Breast epithelium (tissue), 4 donors: ENCODE measurements at places on chromosomes 11 and 22. TPM values are rescaled to one million over a fixed set of nuclear protein-coding genes. Genes with fewer than 3 reads are reported as not detected.

DNA sequence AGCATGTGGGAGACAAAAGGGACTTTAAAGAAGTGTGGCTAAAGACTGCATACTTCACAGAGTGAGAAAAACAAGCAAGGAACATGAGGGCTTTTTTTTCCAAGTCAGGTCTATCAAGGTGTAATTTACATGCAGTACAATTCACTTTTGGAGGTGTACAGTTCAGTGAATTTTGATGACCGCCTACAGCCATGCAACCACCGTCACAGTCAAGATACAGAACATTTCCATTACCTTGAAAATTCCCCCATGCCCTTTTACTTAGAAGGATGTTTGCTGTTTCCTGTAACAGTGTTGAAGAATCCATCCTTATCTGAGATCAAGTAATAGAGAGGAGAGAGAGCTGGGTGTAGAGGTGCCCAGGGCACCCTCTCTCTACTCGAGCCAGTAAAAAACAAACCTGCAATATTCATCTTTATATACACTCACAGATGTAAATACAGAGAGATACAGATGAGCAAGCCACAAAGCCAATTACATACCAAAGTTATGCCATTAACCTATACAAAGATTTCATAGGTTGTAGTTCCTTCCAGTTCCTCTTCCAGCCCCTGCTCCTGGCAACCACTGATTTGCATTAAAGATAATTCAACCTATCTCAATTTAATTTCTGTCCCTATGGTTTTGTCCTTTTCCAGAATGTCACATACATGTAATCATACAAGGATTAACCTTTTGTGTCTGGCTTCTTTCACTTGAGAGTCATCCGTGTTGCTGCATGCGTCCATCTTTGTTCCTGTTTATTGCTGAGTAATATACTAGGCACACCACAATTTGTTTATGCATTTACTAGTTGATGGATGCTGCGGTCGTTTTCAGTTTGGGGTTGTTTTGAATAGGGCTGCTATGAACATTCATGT lies 35.0 kb upstream of the RASD2 start:
- no peaks in the 10 kb centered on the region for H3K27me3 ChIP-seq
- H3K4me3 ChIP-seq, result no peak overlapping the region
- H3K27ac ChIP-seq, result peak overlapping the region; percentile 48
- no peaks in the 10 kb centered on the region for H3K4me1 ChIP-seq

- no peak overlapping the region for H3K27ac ChIP-seq
- peaks cover 9% of the 10 kb centered on the region for H3K36me3 ChIP-seq
- H3K4me1 ChIP-seq, result no peaks in the 10 kb centered on the region
- no peaks in the 10 kb centered on the region for H3K27me3 ChIP-seq
- no peak for DNase-seq
Measured at GRCh38 chr22:41880653-41881052, 34.2 kb downstream of the SHISA8 start.

- no peaks in the 10 kb centered on the region for H3K4me1 ChIP-seq
- no peak overlapping the region for H3K27ac ChIP-seq
- no peak overlapping the region for H3K4me3 ChIP-seq
- no peaks in the 10 kb centered on the region for H3K36me3 ChIP-seq
- no peak for DNase-seq
- H3K27me3 ChIP-seq, result no peaks in the 10 kb centered on the region
Measured at GRCh38 chr22:22948651-22949571, 61.3 kb downstream of the IGLL5 start.

GRCh38 chr11:26112264-26112663 lies 219.7 kb upstream of the ANO3 start:
- H3K27me3 ChIP-seq, result no peaks in the 10 kb centered on the region
- H3K4me3 ChIP-seq, result no peak overlapping the region
- DNase-seq, result no peak

- peaks cover 30% of the 10 kb centered on the region for H3K4me1 ChIP-seq
- no peak for DNase-seq
- H3K4me3 ChIP-seq, result peak overlapping the region; percentile 29
- no peaks in the 10 kb centered on the region for H3K27me3 ChIP-seq
- H3K36me3 ChIP-seq, result no peaks in the 10 kb centered on the region
- peak overlapping the region; percentile 16 for H3K27ac ChIP-seq
Measured at GRCh38 chr11:57306940-57307565, 17.7 kb downstream of the TNKS1BP1 start.

Gene PLAAT2
- total RNA-seq, result 2.0 TPM
